ENCODE measurements at places on chromosomes 7 and 10.

- no peak for DNase-seq
Measured at GRCh38 chr7:120334475-120334874, 61.5 kb downstream of the KCND2 start.

GRCh38 chr10:22685926-22686325 is 28.5 kb downstream of the PIP4K2A start:
- no peak for DNase-seq

GRCh38 chr10:124403548-124403947 is 15.2 kb downstream of the OAT start:
- peak; percentile 12 for DNase-seq

GRCh38 chr10:110873951-110874350 is 2.2 kb downstream of the PDCD4 start:
- DNase-seq = no peak

DNA sequence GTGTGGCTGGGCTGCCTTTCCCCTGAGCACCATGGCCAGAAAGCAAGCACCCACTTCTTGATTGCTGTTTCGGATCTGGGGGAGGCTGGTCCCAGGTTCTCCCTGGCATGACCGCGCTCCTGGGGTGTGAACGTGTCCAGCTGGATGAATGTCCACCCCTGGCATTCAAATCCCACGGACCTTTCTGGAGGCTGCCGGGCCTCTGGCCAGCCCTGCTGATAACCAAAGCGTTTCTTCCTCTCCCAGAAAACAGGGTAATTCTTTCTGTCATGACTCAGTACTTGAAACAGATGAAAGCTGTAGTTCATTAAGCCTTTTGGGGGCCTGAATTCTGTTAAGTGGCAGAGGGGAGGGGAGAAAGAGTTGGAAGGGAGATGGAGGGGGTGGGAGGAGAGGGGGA is 73.1 kb upstream of the SAMD8 start:
- no peak for DNase-seq

GRCh38 chr7:41130561-41131236 is 572.2 kb downstream of the INHBA start:
- peak; percentile 88 for DNase-seq

DNA sequence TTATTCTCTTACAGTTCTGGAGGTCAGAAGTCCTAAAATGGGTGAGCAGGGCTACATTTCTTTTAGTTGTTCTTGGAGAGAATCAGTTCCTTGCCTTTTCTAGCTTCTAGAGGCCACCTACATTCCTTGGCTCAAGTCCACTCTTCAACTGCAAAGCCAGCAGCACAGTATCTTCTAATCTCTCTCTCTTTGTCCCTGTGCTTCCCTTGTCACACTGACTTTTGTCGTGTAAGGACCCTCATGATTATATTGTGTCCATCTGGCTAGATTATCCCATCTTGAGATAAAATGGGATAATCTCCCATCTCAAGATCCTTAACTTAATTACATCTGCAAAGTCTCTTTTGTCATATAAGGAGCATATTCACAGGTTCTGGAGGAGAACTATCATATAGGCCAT is 359.0 kb downstream of the ADRA2A start:
- DNase-seq = peak; percentile 0

DNA sequence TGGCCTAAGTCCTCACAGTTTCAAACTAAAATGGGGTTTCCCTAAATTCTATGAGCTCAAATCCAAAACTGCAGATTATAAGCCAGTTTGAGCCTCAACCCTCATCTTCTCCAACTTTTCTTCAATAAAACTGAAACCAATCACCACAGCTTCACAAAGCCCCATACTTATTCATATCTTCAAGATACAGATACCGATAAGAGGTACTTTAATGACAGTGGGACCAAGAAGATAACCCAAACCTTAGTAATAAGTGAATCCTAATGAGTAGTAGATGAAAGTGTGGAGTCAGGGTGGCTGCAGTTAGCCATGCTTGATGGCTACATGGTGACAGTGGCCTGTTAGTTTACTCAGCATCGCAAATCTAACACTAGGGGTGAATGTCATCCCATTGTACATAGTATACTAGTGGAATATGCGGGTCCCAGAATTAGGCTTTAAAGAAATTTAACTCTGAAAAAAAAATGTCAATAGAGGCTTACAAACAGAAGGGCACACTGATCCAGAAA is 395.8 kb upstream of the PHF14 start:
- DNase-seq = no peak

GRCh38 chr7:102222445-102222844 is 64.2 kb upstream of the SH2B2 start:
- DNase-seq = no peak

GRCh38 chr7:139875821-139876241 is 46.8 kb downstream of the TBXAS1 start:
- DNase-seq = no peak

DNA sequence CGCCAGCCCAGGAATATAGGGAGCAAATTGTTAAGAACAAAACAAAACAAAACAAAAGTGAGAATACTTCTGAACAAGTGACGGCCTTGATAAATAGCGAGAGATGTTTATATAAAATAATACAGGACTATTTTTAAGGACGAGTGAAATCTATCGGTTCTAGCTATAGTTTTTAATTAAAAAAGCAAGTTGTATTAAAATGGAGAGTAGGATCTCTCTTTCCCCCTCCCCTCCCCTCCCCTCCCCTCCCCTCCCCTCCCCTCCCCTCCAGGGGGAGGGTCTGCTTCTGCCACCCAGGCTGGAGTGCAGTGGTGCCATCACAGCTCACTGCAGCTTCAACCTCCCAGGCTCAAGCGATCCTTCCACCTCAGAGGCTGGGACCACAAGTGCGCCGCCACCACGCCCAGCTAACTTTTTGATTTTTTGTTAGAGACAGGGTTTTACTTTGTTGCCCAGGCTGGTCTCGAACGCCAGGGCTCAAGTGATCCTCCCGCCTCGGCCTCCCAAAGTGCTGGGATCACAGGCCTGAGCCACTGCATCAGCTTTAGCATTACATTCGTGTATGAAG is 440 bp upstream of the TCAF1 start:
- no peak for DNase-seq

GRCh38 chr7:94240902-94241301 is 153.8 kb upstream of the COL1A2 start:
- DNase-seq = no peak

- DNase-seq = no peak
Measured at GRCh38 chr7:92244808-92245486, 767 bp downstream of the KRIT1 start.

DNA sequence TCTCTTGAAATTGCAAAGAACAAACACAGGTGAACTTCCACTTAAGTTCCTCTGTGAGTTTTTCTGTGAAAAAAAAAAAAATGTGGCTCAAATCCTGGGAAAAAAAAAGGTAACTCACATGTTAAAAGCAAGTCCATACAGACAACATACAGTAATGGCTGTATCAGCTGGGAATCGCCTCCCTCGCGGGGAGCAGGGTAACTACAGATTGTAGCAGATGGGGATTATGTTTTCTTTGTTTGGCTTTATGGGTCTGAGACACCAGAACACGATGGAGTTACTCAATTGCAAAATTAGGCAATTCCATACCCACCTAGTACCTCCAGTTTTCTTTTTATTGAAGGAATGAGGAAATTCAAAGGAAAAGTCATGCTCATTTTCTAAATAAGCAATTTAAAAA is 42.3 kb downstream of the FEZF1 start:
- peak; percentile 89 for DNase-seq
